ENCODE measurements at places on chromosomes 13 and 19.

DNA sequence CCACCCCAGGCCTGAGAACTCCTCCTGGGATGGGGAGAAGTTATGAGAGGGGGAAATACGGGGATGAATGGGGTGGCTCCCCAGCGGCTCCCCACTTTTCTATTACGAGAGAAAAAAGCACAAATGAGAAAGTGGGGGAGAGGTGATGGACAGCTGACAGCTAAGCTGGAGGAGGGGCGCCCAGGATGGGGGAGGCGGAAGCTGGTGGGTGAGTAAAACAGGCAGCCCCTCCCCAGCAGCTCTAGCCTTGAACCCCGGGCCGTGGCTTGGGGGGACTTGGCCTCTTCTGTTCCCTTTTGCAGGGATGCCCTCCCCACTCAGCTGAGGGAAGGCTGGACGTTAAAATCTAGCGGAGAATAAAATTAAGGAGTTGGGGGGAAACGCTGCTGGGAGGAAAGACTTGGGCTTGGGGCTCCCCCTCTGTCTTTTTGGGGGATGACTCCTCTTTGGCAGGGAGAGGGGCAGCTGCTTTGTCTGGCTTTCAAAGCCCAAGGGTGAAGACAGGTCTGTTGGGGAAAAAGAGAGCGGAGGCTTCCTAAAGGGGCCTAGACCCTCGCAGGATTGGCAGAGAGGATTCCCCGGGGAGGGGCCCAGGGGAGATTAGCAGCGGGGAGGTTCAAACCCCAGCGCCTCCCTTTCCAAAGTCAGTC, 1.4 kb upstream of the SAMD1 start:
- DNase-seq = no peak

GRCh38 chr19:18098891-18099622, 1.5 kb downstream of the MAST3 start:
- no peak for DNase-seq

DNA sequence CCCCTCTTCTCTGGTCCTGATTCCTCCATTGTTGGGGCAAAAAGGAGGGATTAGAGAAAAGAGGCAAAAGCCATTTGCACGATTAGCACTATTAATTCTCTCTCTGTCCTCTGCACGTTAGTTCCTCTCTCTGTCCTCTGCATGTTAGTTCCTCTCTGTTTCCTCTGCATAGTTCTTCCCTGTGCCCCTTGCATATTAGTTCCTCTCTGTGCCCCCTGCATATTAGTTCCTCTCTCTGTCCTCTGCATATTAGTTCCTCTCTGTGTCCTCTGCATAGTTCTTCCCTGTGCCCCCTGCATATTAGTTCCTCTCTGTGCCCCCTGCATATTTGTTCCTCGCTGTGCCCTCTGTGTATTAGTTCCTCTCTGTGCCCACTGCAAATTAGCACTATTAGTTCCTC, 847.2 kb upstream of the GPC6 start:
- DNase-seq = no peak

DNA sequence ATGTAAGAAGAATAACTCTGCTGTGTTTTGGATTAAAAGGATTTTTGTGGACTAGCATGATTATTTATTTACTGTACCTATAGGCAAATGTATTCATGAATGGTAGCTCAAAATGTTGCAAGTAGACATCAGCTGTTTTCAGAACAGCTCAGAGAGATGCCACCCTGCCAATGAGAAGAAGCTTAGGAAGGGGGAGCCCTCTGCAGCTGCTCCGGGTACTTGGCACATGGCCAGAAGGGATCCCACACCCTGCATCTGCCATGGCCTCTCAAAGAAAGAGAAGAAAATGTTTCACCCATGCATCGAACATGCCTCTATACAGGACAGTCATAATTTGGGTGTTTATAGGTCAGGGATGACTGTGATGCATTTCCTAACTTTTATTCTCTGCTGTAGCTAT, 30.5 kb upstream of the MBNL2 start:
- no peak for DNase-seq

GRCh38 chr19:58009666-58010301, 7.2 kb upstream of the ZNF606 start:
- DNase-seq = no peak

DNA sequence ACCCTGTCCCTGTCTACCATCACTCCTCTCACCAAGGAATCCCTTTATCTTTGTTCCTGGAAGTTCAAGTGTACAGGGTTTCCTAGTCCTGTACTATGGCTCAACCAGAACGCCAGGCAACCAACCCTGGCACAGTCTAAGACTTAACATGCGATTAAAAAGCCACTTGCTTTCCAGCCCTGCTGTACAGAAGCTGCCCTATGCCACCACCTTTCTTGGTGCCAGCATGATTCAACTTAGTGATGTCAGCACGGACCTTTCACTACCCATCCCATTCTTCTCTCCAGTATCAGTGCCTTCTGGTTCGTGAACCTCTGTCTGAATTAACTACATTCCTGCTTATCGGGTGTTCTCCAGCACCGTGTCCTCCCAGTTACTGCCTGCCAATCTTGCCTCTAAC, 151.1 kb downstream of the KLF12 start:
- no peak for DNase-seq

GRCh38 chr13:98586400-98587345, 9.8 kb upstream of the STK24 start:
- no peak for DNase-seq
